ENCODE measurements at places on chromosomes 2 and 18. TPM values are rescaled to one million over a fixed set of nuclear protein-coding genes. Genes with fewer than 3 reads are reported as not detected.

The TCF7L1 gene
- total RNA-seq = 0.39 TPM

The TPRKB gene
- total RNA-seq = 165 TPM

The RAMP1 gene
- total RNA-seq = 6.2 TPM

The IL36RN gene
- not detected for total RNA-seq

The RASGRP3 gene
- 13.4 TPM for total RNA-seq

The PROC gene
- total RNA-seq = not detected

The MLPH gene
- total RNA-seq = 121 TPM

The PID1 gene
- 15.9 TPM for total RNA-seq

The RGPD4 gene
- total RNA-seq = not detected

The SPP2 gene
- not detected for total RNA-seq

The CYS1 gene
- 2.2 TPM for total RNA-seq

The FLACC1 gene
- total RNA-seq = 1.3 TPM

The THAP4 gene
- total RNA-seq = 33.0 TPM

The TNP1 gene
- not detected for total RNA-seq

The POTEJ gene
- not detected for total RNA-seq

The CFC1B gene
- not detected for total RNA-seq

The ABCB11 gene
- not detected for total RNA-seq

The SLC5A6 gene
- total RNA-seq = 38.2 TPM

The GPR35 gene
- total RNA-seq = 0.12 TPM

The NYAP2 gene
- not detected for total RNA-seq

The ATP8B1 gene
- total RNA-seq = 12.5 TPM

The CCDC74B gene
- 0.72 TPM for total RNA-seq

The CD226 gene
- total RNA-seq = 0.49 TPM

The REG3G gene
- total RNA-seq = not detected

The CYP27C1 gene
- total RNA-seq = 3.5 TPM

The MARCO gene
- total RNA-seq = not detected

The ZNF2 gene
- 7.0 TPM for total RNA-seq

The TMEM169 gene
- total RNA-seq = 2.9 TPM

The MC2R gene
- total RNA-seq = not detected

The RTP5 gene
- total RNA-seq = not detected

The RTKN gene
- 17.7 TPM for total RNA-seq

The CCL20 gene
- total RNA-seq = 2.2 TPM

The CRYBA2 gene
- 0.20 TPM for total RNA-seq

The TMEFF2 gene
- total RNA-seq = 0.10 TPM

The FAHD2B gene
- 6.8 TPM for total RNA-seq

The CPO gene
- total RNA-seq = not detected

The TGOLN2 gene
- 101 TPM for total RNA-seq

The POLE4 gene
- total RNA-seq = 85.9 TPM

The FSHR gene
- total RNA-seq = not detected

The TNS1 gene
- total RNA-seq = 2.5 TPM

The PSTPIP2 gene
- 0.68 TPM for total RNA-seq

The SDC1 gene
- 28.8 TPM for total RNA-seq

The ILKAP gene
- 20.5 TPM for total RNA-seq

The RTN4 gene
- total RNA-seq = 194 TPM

The CHRNG gene
- total RNA-seq = not detected

The ASAP2 gene
- total RNA-seq = 46.7 TPM

The PNO1 gene
- total RNA-seq = 19.3 TPM

The ODC1 gene
- total RNA-seq = 55.2 TPM

The HTR2B gene
- 1.7 TPM for total RNA-seq

The PAIP2B gene
- total RNA-seq = 0.49 TPM

The GPR75 gene
- 1.1 TPM for total RNA-seq

All from RPMI7951 (cell line).